NCI-H1436 treated with DMSO at 0.1 percent for 48 hours (cell line): ENCODE measurements at places on chromosomes 16 and 17.

DNA sequence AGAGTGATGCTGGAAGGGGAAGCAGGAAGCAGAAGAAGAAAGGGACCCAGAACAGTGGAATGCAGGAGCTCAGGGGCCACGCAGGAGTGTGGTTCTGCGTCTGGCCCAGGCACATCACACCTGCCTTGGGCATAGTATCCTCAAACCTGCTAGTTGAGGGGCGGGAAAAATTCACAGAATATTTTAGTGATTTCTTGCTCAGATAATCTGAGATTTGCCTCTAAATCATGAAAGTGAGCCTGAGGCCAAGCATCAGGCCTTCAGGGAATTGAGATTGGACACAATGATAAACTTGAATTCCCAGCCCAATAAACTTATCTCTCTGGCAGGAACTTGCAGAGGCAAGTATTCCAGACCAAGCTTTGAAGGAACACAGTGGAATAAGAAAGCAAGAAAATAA, 48.5 kb upstream of the CCL2 start:
- DNase-seq = no peak

DNA sequence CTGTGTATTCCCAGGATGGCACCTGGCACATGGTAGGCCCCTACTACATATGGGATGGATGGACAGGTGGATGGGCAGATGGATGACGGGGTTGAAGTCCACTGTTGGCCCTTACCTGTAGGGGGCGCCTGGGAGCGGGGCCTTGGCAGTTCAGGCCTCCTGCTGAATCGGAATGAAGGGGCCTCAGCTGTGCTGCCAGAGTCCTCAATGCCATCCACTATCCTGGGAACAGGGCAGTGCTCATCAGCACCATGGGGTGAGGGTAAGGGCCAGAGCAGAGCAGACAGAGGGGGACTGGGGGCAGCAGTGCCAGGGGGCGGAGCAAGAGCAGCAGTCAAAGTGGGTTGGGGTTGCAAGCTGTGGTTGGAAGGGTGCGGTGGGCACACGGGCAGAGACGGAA, 8.3 kb upstream of the RAB5C start:
- DNase-seq = no peak

DNA sequence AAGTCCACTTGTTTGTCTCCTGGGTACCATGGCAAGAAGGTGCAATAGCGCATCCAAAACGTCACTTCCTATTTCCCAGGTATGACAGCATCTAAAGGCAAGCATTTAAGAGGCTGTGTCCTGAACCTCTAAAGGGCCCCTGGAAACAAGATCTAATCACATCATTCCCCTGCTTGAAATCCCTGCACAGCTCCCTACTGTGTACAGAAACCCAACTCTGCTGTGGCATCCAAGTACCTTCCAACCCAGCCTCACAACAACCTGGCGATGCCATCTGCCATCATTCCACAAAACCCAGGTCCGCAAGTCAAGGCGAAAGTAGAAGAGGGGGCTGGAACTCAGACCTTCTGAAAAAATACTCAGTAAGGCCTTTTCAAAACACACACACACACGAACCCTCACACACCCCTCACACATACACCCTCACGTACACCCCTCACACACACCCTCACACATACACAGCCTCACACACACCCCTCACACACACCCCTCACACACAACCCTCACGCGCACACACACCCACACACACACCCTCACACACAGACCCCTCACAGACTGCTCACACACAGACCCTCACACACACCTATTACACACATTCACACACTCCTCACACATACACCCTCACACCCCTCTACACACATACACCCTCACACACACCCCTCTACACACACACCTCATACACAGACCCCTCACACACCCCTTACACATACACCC, 24.5 kb downstream of the C17orf67 start:
- no peak for DNase-seq

DNA sequence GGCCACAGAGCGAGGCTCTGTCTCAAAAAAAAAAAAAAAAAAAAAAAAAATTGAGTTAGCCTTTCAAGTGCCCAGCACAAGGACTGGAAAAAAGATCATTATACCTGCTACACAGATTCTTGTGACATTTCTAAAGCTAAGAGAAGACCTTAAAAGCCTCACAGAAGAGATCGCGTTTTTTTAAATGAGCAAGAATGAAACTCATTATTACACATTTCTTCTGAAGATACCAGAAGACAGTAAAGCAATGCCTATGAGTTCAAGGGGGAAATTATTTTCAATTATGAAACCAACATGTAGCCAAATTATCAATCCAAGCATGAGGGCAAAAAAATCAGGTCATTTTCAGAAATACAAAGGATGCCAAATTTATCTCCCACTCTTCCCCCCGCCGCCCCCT, 56.8 kb downstream of the MED13 start:
- DNase-seq = no peak

DNA sequence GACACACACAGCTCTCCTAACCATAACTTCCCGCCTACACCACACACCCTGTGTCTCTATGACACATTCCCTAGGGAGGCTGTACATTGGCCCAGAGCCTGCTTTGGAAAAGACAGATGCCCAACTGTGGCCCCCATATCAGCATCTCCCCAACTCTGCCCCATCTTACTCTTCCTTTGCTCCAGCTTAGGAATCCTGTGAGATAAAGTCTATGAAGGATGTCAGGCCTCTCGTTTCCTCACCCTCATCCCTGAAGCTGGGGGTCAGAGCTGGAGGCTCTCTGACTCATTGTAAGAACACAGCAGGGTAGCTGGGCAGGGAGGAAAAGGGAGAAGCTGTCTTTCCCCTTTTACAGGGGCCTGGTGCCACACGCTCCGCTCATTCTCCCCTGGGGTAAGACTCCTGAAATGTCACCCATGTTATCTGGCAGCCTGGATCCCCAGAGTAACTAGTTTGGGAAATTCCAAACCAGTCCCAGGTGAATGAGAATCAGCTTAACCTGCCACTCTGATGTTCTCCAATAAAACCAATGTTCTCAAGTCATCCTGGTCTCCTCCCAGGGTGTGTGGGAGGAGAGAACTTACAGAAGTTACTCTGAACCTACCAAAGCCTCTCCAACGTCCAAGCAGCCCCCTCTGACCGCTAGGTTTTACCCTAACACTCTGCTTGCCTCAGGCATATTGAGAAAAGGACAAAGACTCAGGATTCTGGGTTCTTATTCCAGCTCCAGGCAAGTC, 2.8 kb downstream of the RAPGEFL1 start:
- DNase-seq = no peak

GRCh38 chr16:50265260-50265659, 1.1 kb upstream of the ADCY7 start:
- no peak for DNase-seq

- no peak for DNase-seq
These were observed 1.5 kb downstream of the ABCC1 start for GRCh38 chr16:15950869-15951268.

DNA sequence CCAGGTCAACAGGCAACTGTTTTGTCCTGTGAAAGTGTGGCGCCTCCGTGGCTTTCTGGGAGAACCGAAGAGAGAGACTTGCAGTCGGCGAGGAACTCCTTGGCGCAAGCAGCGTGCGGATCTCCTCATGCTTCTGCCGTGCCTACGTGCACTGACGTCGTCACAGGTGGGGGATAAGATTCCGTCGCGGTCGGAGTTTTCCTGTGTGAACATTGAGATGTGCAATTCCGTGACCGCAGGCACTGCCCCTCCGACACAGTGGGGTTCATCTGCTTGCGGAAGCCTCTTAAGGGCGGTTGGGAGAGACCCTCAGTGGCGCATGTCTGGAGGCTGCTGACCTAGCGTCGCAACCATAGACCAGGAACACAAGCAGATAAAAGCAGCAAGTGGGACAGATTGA, 212.3 kb upstream of the CHMP6 start:
- no peak for DNase-seq

- no peak for DNase-seq
These were observed 99.0 kb downstream of the MSI2 start for GRCh38 chr17:57355090-57355859.

GRCh38 chr16:425740-426114, 278 bp downstream of the RAB11FIP3 start:
- no peak for DNase-seq

GRCh38 chr16:21227866-21228265, 5.6 kb upstream of the ANKS4B start:
- DNase-seq = no peak

- DNase-seq = no peak
These were observed 54.3 kb upstream of the NLRP1 start for GRCh38 chr17:5638596-5638995.

- DNase-seq = no peak
These were observed 17.7 kb downstream of the VASN start for GRCh38 chr16:4389051-4389955.

DNA sequence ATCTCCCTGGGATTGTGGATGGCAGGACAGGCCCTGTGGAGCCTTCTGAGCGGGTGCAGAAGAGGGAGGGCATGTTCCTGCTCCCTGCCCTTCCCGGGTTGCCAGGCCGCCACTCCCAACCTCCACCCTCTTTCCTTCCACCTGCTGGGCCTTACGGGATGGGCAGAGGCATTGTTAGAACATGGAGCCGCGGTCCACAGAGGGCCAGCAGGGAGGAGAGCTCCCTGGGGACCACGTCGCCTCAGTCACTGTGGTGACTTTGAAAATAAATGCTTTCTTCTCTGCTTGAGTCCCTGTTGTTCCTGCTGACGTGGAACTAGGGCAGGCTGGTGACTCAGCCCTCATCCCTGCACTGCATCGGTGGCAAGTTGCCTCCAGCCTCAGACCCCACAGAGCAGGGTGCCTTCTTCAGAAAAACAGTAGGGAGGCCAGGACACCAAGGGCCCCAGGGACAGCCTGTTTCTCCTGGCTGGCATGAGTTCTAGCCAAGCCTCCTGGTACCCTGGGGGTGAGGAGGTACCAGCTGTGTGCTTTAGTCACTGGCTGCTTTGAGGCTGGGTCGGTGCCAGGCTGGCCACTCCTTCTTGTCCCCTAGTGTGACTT, 224.9 kb downstream of the SEC14L1 start:
- DNase-seq = peak; percentile 60

DNA sequence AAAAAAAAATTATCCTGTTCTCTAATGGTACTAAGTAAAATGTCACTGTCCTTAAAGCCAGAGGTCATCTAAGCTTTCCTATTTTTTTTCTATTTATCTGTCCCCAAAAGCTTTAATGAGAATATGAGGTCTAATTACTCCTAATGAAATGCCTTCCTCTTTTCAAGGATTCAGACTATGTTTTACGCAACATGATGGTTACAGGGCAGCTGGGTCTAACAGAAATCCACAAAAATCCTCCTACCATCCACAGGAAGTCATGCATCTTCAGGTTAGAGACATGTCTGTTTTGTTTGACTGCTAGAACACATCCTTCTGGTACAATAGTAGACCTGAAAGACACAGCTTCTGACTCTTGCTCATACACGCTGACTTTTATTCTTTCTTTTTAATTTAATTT, 29.7 kb upstream of the NSRP1 start:
- no peak for DNase-seq

GRCh38 chr17:74045608-74046280, 157.7 kb upstream of the RPL38 start:
- DNase-seq = no peak

- no peak for DNase-seq
These were observed 12.1 kb downstream of the TMC6 start for GRCh38 chr17:78116411-78116810.

DNA sequence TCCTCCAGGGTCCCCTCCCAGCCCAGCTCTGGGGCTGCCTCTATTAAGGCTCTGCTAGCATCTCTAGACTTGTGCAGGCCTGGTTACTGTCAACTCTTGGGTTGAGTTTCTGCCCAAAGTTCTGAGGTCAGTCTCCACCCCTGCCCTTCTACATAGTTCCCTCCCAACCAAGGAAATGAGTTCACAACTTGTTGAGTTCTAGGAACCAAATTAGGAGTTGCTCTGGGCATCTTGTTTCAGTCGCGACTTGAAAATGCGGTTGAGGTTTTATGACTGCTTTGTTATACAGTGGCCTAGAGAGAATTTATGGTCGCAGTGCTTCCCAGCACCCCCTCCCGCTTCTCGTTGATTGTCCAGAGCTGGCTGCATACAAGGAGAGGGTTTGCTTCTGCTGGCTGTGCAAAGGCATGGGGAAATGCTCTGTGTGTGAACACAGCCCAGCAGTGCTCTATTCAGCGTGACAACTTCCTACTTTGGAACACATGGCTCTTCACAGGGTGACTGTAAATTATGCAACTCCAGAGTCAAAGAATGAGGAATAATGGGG, 20.2 kb downstream of the GNAO1 start:
- no peak for DNase-seq

- DNase-seq = no peak
These were observed 208.9 kb downstream of the CDH13 start for GRCh38 chr16:82835487-82836155.

- no peak for DNase-seq
These were observed 9.6 kb downstream of the FHOD1 start for GRCh38 chr16:67237396-67238277.

DNA sequence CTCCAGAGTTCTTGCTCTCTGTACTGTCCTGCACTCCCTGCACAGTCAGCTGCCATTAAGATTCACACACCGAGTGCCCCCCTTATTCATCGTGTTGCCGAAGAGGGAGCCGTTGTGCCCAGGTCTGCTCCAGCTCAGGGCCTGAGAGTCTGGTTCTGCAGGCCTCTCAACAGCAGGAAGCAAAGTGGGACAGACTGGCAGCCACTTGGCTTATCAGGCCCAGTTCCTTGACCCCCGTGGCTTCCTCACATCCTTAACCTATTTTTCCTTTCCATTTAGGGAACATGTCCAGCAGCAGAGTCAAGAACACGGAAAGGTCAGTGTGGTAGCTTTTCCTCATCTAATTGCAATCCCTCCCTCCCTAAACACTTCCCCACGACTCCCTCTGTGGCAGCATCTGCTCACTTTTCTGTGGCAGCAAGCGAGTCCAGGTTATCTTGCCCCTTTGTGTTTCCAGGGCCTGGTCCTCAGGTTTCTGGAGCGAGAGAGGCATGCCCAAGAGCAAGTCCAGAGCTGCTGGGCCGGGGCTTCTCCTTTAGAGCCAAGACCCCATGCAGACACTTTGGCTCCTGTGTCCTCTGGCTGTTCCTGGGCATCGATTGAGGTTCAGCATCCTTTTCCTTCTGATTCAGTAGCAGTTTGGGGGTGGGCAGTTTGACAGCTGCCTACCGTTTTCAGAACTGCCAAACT, 22.1 kb upstream of the ADAM11 start:
- DNase-seq = no peak

DNA sequence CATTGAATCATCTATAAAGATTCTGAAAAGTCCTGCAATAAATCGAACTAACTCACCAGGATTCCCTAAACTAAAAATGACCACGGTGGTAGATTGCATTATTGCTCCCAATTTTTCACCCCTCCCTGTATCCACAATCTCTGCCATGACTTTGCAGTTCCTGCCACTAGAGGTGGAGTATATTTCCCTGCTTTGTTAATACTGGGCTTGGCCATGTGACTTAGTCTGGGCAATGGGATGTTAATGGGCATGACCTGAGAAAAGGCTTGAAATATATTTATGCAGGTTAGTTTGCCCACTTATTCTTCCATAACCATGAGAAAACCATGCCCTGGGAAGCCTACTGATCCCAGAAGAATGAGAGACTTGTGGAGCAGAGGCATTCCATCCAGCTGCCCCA, 59.1 kb downstream of the NOG start:
- DNase-seq = no peak

- no peak for DNase-seq
These were observed 2.8 kb downstream of the MYH11 start for GRCh38 chr16:15854061-15854460.

GRCh38 chr16:22220069-22220440, 14.0 kb downstream of the EEF2K start:
- DNase-seq = no peak

- no peak for DNase-seq
These were observed 406.7 kb upstream of the MAF start for GRCh38 chr16:80007231-80007630.

- no peak for DNase-seq
These were observed 31.3 kb upstream of the CCDC182 start for GRCh38 chr17:57776366-57776765.
